ENCODE measurements at places on chromosomes 16 and 17.
A peak's percentile ranks its signal among the peaks of the same experiment; 100 is the strongest.

DNA sequence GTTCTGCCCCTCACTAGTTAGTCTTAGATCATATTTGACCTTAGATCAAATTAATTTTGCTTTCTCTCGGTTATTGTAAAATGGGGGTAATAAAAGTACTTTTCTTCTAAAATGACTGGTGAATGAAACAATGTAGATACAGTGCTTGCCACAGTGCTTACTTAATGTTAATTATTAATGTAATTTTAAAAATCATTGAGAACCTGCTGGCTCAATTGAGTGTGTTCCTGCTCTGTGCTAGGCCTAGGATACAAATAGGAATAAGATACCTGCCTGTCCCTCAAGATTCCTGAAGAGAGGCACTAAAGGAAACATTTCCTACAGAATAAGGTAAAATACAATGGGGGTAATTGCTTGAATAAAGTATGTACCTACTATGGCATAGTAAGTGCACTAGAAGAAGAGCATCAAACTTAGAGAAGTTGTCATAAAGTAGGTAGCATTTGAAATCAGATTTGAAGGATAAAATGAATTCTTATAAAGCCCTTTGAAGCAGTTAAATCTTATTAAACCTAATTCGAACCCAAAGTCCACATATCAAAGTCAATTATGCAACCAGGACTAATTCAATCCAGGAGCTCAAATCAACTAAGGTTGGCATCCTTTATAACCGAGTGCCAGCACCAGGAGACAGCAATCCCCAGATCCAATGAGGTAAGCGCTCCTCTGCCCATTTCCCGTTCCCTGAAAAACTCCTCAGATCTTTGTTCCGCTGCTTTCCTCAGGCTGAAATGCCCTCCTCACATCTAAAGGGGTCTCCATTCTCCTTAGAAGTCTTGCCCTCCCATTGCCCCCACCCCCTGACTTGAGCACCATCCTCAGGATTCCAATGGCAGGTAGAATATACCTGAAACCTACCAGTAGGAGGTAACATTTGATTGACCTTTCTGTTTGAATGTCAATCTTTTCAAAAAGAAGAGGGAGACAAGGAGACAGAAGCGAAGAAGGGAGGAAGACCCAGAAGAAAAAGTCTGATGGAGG is 2.4 kb upstream of the MED13 start:
- no peak overlapping the region for H3K4me3 ChIP-seq
- peaks cover 5% of the 10 kb centered on the region for H3K4me1 ChIP-seq

DNA sequence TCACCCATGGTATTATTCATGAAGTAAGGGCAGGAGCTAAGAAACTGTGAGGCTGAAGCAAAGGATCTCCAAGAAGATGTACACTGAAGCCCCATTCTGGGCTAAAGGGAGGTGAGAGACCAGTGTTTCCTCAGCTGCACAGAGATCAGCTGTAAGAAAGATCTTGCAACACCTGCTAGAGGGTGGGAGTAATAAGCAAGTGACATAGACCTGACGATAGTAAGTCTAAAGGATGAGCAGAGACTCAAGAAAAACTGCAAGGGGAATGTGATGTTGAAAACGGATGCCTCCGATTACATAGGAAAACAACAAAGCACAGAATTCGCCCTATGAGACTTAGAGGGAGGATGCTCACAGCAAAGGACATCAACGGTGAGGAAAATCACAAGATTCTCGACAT is at the start of gene OR4D2:
TSS of gene OR4D2 (plus strand) at position 301 of the 400 bp plus-strand sequence. CDS start 2,674 bp downstream, outside the sequence.
- H3K4me1 ChIP-seq = no peaks in the 10 kb centered on the region
- no peaks in the 10 kb centered on the region for H3K36me3 ChIP-seq
- H3K4me3 ChIP-seq = no peak within 1 kb of the TSS
- DNase-seq = no peak
- peaks cover 10% of the 10 kb centered on the region for H3K27me3 ChIP-seq

DNA sequence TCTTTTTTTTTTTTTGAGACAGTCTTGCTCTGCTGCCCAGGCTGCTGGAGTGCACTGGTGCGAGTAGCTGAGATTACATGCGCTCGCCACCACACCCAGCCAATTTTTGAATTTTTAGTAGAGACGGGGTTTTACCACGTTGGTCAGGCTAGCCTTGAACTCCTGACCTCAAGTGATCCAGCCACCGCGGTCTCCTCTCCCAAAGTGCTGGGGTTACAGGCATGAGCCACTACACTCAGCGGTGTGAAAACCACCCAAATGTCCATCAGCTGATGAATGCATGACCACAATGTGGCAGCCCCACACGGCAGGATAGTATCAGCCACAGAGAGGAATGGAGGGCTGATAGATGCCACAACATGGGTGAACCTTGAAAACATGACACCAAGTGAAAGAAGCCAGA is 2.1 kb downstream of the P2RX5 start:
- DNase-seq = no peak
- peaks cover 42% of the 10 kb centered on the region for H3K27me3 ChIP-seq
- H3K4me3 ChIP-seq = no peak overlapping the region
- no peaks in the 10 kb centered on the region for H3K36me3 ChIP-seq
- peaks cover 4% of the 10 kb centered on the region for H3K4me1 ChIP-seq

GRCh38 chr17:59754552-59754951 is 47.1 kb downstream of the VMP1 start:
- H3K27ac ChIP-seq = peak overlapping the region; percentile 78
- H3K4me3 ChIP-seq = no peak overlapping the region
- no peaks in the 10 kb centered on the region for H3K27me3 ChIP-seq
- DNase-seq = peak; percentile 86

DNA sequence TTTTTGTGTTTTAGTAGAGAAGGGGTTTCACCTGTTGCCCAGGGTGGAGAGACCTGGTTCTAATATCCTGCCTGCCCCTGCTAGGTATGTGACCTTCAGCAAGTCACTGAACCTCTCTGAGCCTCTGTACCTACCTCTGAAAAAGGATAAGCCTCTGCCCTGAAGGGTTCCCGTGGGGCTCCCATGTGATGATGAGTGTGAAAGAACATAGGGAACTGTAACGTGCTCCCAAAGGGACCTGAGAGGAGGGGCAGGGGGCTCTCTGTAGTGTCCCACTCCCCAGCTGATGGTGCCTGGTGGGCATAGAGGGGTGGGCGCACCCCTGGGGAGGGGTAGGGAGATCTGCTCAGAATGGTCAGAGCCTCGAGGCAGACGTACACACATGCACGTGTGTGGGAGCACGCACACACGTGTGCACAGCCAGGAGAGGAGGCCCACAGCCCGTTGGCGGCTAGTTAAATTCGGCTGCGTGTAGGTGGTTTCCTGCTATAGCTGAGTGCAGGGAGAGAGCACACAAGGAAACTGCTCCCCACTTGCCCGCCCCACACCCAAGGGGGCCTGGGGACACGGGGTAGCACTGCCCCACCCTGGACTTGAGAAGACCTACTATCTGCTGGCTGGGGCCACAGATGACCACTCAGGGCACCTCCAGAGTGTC is 6.7 kb downstream of the KCNH4 start:
- no peak overlapping the region for H3K27ac ChIP-seq
- no peak overlapping the region for H3K4me3 ChIP-seq
- no peaks in the 10 kb centered on the region for H3K36me3 ChIP-seq

DNA sequence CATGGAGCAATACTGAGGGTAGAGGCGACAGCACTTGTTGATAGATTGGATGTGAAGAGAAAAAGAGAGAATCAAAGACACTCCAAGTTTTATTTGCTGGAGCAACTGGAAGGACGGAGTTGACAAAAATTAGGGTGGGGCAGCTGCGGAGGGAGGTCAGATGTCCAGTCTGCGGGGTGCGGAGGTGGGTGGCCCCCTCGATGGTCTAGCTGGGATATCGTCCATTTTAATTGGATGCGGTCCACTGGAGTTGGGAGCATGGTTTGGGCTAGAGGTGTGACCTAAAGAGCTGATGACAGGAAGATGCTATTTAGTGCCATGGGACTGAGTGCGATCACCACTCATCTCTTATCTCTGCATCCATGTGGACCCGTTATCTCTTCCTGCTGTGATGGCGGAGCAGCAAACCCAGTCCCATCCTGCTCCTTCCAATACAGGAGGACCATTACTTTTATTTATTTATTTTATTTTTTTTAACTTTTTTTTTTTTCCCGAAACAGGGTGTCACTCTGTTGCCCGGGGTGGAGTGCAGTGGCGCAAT is 48.3 kb upstream of the CBX4 start:
- no peaks in the 10 kb centered on the region for H3K4me1 ChIP-seq
- H3K27me3 ChIP-seq = peaks cover 36% of the 10 kb centered on the region
- H3K27ac ChIP-seq = no peak overlapping the region
- no peak for DNase-seq
- no peaks in the 10 kb centered on the region for H3K36me3 ChIP-seq

Measured in keratinocyte (primary cell).